ENCODE measurements at places on chromosomes 3 and 15.

GRCh38 chr15:101556273-101556672 lies 66.8 kb upstream of the PCSK6 start:
- DNase-seq = no peak

GRCh38 chr3:50574444-50574831 lies 5.1 kb downstream of the HEMK1 start:
- DNase-seq = no peak

DNA sequence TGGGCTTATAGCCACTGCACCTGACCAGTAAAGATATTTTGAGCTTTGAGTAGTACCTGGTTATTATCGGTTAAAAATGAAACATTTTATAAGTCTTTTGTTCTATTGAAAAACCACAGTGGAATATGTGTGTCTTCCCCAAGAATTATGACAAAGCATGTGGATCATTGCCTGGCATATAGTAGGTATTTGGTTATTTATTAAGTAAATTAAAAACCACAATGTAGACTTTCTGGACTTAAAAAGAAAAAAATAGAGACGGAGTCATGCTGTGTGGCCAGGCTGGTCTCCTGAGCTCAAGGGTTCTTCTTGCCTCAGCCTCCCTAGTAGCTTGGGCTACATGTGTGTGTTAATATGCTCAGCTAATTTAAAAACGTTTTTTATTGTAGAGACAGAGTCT lies 43.5 kb downstream of the UBE2E2 start:
- no peak for DNase-seq

DNA sequence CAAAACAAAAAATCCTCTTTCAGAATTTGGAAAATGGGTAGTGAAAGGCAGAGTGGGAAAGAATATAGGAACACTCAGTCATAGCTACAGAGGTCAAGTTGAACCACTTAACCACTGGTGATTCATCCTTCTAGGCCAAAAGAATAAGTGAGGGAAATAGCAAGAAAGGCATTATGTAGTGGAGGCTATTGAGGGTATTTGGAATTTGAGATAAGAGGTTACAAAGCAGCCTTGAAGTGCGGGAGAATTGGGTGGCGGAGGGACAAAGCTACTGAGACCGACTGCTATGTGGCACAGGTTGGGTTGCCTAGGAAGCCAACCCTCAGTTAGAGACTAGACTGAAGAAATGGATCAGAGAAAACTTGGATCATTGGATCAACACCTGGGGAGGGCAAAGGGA lies 109.5 kb downstream of the SYNPR start:
- no peak for DNase-seq

- peak; percentile 69 for DNase-seq
These were observed at the start of gene ACOX2 for GRCh38 chr3:58536501-58537411. ACOX2 (minus strand) TSS chr3:58537190; CDS start chr3:58535106, 2,084 bp downstream.

GRCh38 chr15:77901921-77902750 lies 175.4 kb downstream of the TBC1D2B start:
- DNase-seq = no peak

- DNase-seq = peak; percentile 99
These were observed 47.3 kb downstream of the AMOTL2 start for GRCh38 chr3:134326760-134327593.

GRCh38 chr3:152455989-152456388 lies 187.3 kb downstream of the MBNL1 start:
- no peak for DNase-seq

DNA sequence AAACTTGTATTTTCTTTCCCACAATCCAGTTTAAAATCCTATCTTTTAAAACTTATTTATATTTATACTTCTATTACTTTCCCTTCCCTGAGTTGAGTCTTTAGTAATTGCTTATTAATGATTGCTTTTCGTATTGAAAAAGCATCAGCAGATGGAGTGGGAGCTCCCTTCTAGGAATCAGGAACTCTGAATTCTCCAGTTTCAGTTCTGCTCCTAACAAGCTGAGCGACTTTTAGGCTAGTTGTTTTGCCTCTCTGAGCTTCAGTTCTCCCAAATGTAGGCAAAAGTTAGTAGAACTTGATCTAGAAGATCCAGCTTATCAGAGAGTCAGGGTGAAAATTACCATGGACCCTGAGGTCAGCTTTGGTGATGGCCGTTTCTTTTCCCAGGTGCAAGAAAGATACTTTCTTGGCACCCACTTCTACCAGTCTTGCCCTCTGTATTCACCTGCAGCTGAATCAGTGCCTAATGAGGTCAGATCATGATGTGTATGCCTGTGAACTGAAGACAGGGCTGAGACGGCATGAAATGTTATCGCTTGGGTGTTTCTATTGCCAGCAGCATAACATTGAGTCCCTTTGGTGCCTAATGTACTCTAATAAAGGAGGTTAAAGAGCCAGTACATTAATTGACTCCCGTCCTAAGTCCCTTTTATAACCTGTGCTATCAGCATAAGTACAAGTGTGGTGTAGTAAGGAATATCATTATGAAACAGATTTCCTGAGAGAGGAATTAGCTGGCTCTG lies 194.5 kb upstream of the TBC1D5 start:
- DNase-seq = no peak

DNA sequence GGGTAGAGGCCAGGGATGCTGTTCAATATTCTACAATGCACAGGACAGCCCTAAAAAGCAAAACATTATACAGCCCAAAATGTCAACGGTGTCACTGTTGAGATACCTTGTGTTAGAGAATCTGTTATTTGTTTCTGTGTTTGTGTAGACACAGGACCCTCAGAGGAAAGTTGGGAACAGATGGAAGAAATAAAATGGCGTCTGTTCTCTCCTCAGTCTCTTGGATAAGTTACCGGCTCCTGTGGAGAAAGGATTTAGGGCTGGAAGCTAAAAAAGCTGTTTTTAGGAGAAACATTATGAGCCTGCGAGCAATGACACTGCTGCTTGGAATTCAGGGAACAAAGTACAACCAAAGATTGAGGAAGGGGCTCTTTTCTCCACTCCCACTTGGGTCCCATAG lies 688.6 kb upstream of the ZNF385D start:
- DNase-seq = no peak

- DNase-seq = no peak
These were observed 53.8 kb downstream of the SAMMSON start for GRCh38 chr3:70053293-70053692.

DNA sequence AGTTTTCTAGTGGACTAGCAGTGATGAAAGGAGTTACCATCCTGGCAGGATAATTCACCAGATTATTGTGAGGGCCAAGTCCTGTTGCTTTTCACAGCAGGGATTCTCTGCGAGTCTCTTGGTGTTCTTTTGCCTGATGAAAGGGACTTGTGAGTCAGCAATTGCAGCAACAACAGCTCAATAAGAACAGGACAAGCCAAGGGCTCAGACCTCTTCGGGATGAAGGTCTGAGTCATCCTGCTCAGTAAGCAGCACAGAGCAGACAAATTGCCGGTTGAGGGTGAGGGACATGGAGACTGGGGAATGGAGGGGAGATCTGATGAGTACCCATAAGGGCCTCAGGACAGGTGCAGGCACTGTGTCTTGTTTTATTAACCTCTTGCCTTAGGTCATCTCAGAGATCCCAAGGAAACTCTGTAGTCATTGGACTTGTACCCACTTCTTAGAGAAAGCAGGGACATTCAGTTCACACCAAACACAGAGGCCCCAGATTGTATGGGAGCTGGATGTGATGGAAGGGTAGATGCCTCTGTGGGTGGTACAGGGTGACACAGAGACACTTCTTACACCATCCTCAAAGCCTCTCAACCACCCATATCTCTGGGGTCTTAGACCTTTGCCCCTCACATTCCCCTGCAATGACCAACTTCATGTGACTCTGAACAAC lies 173.8 kb upstream of the TLE3 start:
- peak; percentile 93 for DNase-seq

- no peak for DNase-seq
These were observed 7.2 kb upstream of the CRYGS start for GRCh38 chr3:186551387-186551786.

DNA sequence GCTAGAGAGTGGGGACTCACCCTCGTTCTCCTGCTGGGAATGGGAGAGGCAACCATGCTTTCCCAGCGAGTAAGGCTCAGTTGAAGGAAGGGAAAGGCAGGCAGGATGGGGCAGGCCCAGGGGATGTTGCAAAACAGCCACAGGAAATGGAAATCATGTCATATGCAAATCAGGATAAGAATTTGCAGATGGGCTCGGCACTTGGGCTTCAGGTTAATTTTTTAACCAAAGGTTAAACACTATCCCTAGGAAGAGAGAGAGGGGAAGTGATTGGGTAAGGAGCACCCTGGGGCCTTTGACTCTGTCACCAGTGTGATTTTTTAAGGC lies 14.6 kb upstream of the PLA2G4E start:
- no peak for DNase-seq

DNA sequence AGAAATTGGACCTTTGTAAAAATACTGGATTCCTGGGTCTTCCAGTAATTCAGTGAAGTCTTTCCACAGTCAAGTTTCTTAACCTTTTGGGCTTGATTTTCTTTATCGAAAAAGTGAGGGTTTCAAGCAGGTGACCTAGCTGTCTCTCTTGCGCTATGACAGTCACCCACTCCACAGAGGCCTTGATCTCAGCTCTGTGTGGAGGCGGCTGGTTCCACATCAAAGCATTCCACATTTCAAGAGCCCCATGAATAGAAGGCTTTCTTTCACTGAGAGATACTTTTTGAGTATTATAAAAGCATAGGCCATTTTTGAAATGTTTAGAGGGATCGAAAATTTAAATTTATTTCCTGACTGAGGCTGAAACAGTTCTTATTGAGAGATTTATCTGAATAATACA lies 43.9 kb downstream of the GABRA5 start:
- DNase-seq = no peak

- DNase-seq = no peak
These were observed 136.3 kb downstream of the THSD4 start for GRCh38 chr15:71251584-71252043.

GRCh38 chr15:68576235-68576892 lies 2.4 kb upstream of the CORO2B start:
- DNase-seq = no peak

DNA sequence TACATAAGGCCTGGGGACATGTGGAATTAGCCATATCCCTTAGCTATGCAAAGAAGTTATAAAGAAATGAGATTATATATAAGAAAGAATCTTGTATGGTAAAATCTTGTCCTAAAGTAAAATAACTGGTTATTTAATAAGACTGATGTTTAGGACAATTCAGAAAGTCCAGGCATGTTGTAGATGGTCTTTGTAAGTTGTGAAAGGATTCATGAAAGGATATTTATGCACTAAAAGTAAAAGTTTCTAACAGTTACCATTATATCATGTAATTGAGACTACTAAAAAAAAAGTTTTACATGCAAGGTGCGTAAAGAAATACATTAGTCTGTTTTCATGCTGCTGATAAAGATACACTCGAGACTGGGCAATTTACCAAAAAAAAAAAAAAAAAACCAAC lies 146.3 kb downstream of the FMN1 start:
- no peak for DNase-seq

GRCh38 chr15:52161406-52161966 lies 29.7 kb downstream of the GNB5 start:
- no peak for DNase-seq

DNA sequence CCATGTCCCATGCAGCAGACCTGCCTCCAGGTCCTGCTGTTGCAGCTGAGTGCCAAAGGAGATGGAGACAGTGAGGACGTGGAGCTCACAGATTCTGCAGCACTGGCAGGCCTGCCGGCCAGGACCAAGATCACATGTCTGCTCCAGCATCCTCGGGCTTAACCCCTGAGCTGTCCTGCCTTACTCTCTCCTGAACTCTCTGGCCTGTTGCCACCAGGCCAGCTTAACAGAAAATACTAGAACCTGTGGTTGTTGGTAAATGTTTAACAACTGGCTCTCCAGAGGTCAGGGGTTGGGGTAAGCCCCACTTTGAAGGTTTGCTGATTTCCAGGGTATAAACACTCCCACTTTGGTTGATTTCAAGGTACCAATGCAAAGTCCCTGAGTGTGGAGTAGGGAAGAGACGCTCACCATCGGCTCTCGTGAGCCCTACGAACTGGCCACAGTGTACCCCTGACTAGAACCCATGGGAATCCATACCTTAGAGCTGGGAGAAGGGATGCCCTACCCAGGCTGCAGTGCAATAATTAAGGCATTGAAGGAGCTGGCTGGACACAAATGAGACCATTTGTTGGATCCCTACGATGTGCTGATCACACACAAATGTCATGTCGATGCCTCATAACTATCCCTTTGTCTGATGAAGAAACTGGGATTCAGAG lies 147.9 kb downstream of the OR4M2 start:
- no peak for DNase-seq

DNA sequence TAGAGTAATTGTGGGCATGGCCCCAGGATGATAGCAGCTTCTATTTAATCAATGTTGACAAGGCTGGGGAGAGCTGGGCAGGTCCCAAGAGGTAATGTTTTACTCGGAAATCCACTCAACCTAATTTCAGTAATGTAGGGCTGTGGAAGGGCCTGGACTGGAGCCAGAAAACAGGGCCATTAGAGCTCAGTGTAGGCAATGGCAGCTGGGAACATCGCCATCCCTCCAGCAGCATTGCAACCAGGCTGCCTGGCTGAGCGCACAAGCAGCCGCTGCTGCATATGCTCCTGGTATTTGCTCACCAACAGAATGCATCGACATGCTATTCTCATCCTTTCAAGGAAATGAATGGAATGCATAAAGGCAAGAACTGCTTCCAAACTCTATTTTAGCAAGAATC lies 90.0 kb downstream of the GAP43 start:
- DNase-seq = no peak

DNA sequence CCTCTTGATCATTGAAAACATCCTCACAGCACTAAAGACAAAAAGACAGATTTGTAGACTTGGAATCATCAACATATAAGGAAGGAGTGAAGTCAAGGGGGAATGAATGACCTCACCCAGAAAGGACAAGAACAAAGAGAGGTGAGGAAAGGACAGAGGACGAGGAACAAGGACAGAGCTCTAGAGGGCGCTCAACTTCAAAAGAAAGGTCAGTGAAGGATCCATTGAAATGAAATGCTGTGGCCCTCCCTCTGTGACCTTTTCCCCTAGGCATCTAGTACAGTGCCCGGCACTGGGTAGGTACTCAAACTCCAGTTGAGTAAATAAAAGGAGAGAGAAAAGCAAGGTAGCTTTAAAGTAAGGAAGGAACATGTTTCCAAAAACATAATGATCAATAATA lies 2.6 kb downstream of the ATP8B4 start:
- no peak for DNase-seq

DNA sequence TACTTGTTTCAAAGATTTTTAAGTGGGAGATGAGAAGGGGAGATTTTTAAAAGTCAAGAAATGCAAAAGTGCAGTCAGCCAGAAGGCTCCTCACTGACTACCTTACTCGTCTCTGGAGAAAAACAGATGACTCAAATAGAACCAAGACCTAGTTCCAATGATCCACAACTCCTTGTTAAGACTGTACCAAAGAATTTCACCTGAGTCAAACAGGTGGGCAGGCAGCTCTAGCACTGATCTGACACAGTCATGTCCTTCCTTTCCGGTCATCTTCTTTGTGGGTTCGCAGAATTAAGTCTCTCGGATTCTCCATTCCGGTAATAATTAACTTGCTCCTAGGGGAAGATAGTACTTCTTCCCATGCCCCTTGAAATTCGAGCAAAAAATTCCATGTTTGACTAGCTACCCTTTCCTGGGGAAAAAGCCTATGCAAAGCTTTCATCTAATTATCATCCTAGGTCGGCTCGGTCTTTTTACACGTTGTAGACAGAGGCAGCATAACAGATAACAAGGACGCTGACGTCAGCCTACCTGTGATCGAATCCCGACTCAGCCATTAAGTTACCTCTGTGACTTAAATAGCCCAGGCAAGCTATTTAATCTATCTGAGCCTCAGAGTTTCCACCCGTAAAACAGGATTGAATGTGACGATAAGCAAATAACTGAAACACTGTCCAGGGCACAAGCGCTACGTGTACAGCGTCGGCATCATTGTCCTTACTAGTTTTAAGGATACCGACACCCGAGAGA lies 758 bp downstream of the SELENOK start:
- peak; percentile 1 for DNase-seq

GRCh38 chr15:85007741-85008397 lies 26.2 kb downstream of the PDE8A start:
- DNase-seq = no peak

Measured in fibroblast of gingiva (primary cell).